ENCODE measurements at places on chromosomes 4 and X.

DNA sequence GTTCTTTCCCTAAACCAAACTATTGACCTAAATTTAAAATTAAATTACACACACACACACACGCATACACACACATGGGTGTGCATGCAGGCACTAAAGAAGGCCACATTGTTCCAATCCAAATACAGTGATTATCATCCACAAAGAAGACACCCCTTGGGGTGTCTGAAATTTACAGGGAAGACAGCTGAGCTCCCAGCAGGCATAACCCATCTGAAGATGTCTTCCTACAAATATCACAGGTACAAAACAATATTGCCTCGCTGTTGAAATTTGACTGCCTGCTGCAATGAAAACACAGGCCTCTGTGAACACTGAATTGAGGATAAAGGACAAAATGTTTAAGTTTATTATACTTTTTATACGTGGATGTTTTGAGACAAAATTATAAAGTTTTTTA lies 50.2 kb upstream of the SLC7A11 start:
- no peak for DNase-seq

GRCh38 chr4:675036-675882 lies 917 bp downstream of the MYL5 start:
- DNase-seq, result no peak

DNA sequence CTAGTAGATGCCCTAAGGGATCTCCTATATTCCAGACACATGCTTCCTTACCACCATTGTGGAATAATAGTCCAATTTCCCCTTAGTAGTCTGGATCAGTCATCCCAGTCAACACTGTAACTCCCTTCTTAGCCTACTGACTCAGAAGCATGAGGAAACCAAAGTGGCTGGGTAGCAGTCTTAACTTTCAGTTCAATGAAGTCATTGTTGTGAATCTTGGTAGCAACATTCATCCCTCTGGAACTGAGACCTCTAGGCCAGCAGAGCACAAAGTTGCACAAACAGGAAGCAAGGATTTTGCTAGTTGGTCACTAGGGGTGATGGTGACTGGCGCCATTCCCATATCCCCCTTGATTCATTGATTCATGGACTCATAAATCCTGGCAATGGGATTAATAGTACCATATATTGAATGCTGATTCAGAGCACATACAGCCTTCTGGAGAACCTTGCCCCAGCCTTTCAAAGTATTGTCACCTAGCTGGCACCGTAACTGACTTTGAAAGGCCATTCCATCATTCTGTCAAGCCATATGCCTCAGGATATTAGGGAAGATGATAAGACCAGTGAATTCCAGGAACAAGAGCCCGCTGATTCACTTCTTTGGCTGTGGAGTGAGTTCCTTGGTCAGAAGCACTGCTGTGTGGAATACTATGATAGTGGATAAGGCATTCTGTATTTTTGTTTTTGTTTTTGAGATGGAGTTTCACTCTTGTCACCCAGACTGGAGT lies 19.7 kb upstream of the GPAT3 start:
- no peak for DNase-seq

GRCh38 chr4:62627141-62627540 lies 1427.0 kb downstream of the ADGRL3 start:
- DNase-seq, result no peak

DNA sequence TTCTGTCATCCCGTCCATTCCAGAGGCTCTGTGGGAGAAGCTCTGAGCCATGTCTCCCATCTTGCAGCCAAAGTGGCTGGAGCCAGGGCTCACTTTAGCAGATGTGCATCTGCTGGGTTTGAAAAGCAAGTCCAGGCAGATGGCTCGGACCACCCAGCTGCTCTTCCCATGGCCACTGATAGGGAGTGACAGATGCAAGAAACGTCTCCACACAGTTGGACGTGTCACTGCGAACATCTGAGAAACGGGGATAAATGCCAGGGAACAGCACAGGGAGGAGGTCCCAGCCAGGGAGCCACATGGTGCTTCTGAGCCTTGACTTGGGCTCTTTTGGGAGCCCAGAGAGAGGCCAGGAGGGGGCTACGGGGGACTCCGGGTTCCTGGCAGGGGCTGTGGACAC lies 242.3 kb downstream of the AFAP1 start:
- no peak for DNase-seq

DNA sequence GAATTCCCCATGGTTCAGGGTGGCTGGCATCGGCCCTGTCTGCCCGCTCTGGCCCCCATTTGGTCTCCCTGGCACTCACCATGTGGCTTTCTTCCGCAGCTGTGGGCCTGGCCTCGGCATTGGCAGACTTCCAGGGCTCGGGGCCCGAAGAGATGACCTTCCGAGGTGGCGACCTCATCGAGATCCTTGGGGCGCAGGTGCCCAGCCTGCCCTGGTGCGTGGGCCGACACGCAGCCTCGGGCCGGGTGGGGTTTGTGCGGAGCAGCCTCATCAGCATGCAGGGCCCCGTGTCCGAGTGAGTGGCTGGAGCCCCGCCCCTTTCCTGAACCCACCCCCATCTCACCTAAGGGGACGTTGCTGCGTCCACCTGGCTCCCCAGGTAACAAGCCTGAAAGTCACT lies 20.1 kb downstream of the SH3TC1 start:
- DNase-seq, result no peak

GRCh38 chr4:41652971-41653370 lies 95.6 kb downstream of the PHOX2B start:
- DNase-seq, result no peak

- DNase-seq, result no peak
These were observed 97.0 kb upstream of the PDHA2 start for GRCh38 chr4:95742872-95743271.

DNA sequence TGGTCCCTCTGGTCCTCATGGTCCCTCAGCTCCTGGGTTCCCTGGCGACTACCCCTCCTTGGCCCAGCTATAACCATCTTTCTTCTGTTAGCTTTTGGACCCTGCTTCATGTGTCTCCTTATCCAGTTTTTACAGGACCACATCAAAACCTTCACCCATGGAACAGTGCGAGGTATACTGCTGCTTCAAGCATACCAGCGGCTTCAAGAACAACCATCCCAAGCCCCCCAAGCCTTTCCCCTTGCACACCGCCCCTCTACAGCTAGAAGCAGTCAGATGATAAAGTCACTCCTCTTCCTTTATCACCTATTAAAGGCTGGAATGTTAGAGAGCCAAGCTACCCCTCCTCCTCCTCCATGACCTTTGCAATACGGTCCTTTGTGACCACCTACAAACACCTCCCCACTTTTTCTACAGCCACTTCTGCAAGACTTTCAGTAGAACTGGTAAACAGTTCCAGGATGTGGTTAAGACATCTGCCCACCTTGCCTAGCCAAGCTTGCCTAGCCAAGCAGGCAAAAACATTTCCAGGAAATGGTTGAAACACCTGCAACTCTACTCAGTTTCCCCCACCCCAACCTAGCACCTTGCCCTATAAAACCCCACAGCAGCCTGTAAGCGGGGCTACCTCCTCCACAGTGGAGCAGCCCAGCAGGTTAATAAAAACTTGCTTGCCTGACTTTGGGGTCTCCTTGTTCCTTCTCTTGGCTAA lies 125.7 kb downstream of the ZC4H2 start:
- no peak for DNase-seq

- no peak for DNase-seq
These were observed 2.1 kb downstream of the NAF1 start for GRCh38 chr4:163164591-163164990.

- DNase-seq, result no peak
These were observed 278.3 kb downstream of the INPP4B start for GRCh38 chr4:142567620-142568451.

- no peak for DNase-seq
These were observed 220.3 kb downstream of the CHIC2 start for GRCh38 chr4:53844133-53844532.

- DNase-seq, result no peak
These were observed 95.0 kb upstream of the SMARCAD1 start for GRCh38 chr4:94112644-94113043.

DNA sequence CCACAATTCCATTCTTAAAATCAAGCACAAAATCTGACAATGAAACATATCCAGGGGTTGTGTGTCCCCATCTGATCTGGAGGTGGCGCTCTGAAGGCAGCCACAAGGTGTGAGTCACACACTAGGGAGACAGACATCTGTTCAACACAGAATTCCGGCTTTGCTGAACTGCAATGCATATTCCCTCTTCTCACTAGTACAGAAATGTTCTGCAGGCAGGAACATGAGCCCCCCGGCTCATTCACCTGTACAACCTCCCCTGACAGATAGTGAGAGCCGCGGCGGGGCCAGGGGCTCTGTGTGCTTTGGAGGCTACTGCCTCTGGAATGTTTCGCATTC lies 41.9 kb downstream of the WDR1 start:
- peak; percentile 16 for DNase-seq

- no peak for DNase-seq
These were observed 8.3 kb downstream of the MPP1 start for GRCh38 chrX:154797006-154797405.

DNA sequence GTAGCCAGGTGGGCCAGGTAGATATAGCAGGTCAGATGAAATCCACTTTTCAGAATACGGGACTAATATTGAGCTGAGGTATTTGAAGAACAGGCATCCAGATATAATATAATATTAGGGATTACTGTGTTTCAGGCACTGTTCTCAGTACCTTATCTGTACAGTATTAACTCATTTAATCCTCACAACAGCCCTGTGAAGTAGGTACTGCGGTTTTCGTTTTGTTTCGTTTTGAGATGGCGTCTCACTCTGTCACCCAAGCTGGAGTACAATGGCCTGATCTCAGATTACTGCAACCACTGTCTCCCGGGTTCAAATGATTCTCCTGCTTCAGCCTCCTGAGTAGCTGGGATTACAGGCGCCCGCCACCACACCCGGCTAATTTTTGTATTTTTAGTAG lies 129.6 kb downstream of the IL1RAPL2 start:
- DNase-seq, result no peak

GRCh38 chrX:109475174-109475891 lies 6.6 kb downstream of the GUCY2F start:
- no peak for DNase-seq

- no peak for DNase-seq
These were observed 12.6 kb downstream of the DCLK2 start for GRCh38 chr4:150090836-150091235.

DNA sequence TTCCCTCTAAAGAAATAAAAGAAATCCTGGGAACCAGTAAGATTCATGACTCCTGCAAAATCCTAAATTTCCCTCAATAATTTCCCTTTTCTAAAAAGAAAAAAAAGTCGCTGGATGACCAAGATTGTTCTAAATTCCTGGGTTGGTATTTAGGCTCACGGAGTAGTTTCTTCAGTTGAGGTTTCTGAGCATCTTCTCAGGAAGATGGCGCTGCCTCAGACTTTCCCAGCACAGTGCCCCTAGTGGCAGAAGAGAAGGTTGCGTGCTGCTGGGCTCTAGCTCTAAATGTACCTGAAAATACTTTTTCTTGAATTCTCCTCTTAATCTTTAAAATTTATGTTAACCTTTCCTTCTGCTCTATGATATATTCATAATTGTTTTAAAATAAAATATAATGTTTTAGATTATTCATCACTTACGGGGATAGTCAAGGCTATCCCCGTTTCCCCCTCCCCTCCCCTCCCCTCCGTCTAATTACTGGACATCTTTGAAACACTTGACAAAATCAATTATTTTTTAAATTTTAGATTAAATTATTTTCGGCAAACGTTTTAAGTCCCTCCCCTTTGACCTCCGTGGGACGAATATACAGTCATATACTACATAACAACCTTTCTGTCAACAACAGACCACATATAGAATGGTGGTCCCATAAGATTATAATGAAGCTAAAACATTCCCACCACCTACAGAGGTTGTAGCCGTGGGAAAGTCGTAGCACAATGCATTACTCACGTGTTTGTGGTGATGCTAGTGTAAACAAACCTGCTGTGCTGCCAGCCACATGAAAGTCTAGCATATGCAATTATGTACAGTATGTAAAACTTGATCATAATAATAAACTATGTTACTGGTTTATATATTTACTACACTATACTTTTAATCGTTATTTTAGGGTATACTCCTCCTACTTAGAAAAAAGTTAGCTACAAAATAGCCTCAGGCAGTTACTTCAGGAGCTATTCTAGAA lies 41.0 kb upstream of the GATB start:
- no peak for DNase-seq

DNA sequence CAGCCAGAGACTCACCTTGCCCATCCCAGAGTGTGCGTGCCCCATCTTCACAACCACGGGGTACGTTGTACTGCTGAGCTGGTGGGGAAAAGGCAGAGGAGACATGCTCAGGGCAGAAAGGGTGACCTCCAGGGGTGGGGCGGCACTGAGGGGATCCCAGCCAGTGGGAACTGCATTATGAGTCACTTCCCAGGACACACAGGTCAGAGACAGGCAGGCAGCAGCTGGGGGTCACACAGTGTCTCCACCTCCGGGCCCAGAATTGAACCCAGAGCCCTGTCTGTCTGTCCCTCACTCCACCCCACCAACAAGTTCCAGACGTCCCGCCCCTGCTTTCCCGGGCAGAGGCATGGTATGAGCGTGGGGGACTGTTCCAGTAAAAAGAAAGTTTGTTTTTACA lies 4.8 kb upstream of the TIMP1 start:
- DNase-seq, result no peak

DNA sequence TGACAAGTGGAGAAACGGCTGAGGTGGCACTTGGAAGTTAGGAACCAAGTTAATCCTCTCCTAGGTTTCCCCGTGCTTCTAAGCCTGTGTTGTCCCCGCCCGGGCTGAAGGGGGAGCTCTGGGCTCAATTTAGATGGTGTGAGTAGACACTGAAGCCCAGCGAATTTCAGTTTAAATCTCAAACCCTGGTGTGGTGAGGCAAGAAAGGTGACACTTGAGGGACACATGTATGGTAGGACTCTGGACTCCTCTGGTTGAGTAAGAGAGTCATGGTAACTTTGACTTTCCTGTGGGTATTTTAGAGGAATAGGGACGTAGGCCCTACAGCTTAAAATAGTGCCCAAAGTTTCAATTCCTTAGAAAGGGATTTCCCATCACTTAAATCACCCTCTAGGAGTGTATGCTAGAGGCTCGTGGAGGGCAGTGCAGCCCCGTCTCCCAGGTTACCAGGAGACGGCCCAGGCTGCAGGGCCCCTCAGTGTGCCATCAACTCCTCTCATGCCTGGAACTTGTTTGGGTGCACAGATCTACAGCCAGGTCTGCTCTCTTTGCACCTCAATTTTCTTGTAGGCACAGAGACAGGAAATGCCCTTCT lies 24.0 kb downstream of the HAND2 start:
- DNase-seq, result no peak

- DNase-seq, result no peak
These were observed 90.0 kb downstream of the KLHL13 start for GRCh38 chrX:118026631-118027030.

GRCh38 chr4:113406723-113407016 lies 354.9 kb downstream of the CAMK2D start:
- no peak for DNase-seq

DNA sequence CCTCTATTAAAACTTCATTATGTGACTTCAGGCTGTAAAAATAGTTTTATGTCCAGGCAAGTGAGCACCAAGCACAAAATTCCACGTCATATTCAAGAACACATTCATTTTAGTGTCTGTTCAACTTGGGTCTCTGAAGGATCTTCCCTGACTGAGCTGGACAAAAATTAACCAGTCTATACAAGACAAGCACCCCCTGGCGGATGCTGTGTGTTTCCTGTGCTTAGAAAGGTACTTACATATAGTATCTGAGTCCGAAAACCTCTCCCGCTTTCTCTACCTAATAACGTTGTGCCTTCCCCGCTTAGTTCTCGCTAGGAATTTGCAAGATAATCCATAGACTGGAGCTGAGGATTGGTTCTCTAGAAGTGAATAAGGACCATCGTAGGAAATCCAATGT lies 2214.5 kb upstream of the TENM3 start:
- peak; percentile 15 for DNase-seq
